A549 treated with dexamethasone at 1 μM for 4 hours (cell line): ENCODE measurements at places on chromosomes 5 and 9. TPM values are rescaled to one million over a fixed set of nuclear protein-coding genes. Genes with fewer than 3 reads are reported as not detected.

SPAAR gene
- total RNA-seq, result 0.10 to 0.20 TPM (median 0.15 TPM) in 4 of 5 replicates, not detected in the other

AIF1L gene
- 2.0 to 2.4 TPM (median 2.1 TPM) in 5 replicates for total RNA-seq

IFNK gene
- 0.13 TPM in 1 of 5 replicates, not detected in the others for total RNA-seq

GFRA3 gene
- total RNA-seq, result 0.05 to 0.07 TPM in 2 of 5 replicates, not detected in the others

PRDM9 gene
- not detected in 5 replicates for total RNA-seq

NDUFS4 gene
- 95.9 to 143 TPM (median 99.0 TPM) in 5 replicates for total RNA-seq

GGTA1 gene
- not detected in 5 replicates for total RNA-seq

HAVCR1 gene
- 32.7 to 54.7 TPM (median 44.8 TPM) in 5 replicates for total RNA-seq

SPINK4 gene
- not detected in 5 replicates for total RNA-seq
